ENCODE measurements at places on chromosomes 2 and 18. TPM values are rescaled to one million over a fixed set of nuclear protein-coding genes. Genes with fewer than 3 reads are reported as not detected.

MEP1B gene
- total RNA-seq, result not detected

ANKRD30BL gene
- total RNA-seq, result not detected

KCNIP3 gene
- total RNA-seq, result 1.6 TPM

C2orf72 gene
- total RNA-seq, result 3.0 TPM

SLC66A2 gene
- 45.8 TPM for total RNA-seq

UPP2 gene
- not detected for total RNA-seq

BCL2 gene
- 6.3 TPM for total RNA-seq

XIRP2 gene
- total RNA-seq, result 0.18 TPM

PIEZO2 gene
- total RNA-seq, result 0.10 TPM

DPYSL5 gene
- 0.23 TPM for total RNA-seq

DNA sequence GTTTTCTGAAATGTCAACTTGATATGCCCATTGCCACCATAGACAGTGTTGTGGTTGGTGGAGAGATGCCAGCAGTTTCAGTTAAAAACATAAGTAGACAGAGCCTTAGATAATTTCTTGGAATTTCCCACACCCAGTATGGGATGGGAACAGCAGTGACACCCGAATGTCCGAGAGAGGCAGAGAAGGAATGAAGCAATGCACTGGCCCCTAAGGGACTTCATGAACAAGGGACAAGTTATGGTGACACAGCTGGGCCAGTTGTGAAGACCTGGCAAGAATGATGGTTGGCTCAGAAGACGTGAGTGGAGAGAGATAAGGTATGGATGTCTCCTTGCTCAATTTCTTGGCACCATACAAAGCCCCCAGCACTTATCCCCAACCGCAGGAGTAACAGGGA is 165.2 kb upstream of the APCDD1 start:
- DNase-seq, result no peak

DNA sequence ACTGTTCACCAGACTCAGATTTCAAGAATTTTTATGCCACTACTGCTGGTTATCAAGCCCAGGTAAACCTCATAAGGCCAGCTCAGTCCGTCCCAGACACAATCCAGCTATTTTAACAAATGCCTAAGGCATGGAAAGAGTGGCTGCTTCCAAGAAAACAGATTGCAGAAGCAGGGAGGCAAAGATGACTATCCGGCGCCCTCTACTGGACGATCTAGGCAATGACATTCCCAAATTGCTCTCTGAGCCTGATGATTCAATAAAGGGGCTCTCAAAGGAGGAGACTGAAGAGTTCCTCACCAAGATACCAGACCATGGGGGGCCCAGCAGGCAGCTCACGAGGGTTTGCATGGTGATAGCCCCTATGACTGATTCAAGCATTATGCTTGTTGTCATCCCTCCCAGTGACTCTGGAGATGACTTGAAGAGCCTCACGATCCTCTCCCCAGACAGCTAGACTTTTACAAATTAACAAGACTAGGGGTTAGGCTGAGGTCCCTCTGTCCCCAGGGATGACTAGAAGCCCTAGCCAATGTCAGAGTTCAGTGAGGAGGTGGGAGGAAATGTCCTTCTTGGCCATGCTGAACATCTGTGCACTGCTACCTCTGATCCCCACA is 25.0 kb downstream of the SERPINB8 start:
- peak; percentile 59 for DNase-seq

DNA sequence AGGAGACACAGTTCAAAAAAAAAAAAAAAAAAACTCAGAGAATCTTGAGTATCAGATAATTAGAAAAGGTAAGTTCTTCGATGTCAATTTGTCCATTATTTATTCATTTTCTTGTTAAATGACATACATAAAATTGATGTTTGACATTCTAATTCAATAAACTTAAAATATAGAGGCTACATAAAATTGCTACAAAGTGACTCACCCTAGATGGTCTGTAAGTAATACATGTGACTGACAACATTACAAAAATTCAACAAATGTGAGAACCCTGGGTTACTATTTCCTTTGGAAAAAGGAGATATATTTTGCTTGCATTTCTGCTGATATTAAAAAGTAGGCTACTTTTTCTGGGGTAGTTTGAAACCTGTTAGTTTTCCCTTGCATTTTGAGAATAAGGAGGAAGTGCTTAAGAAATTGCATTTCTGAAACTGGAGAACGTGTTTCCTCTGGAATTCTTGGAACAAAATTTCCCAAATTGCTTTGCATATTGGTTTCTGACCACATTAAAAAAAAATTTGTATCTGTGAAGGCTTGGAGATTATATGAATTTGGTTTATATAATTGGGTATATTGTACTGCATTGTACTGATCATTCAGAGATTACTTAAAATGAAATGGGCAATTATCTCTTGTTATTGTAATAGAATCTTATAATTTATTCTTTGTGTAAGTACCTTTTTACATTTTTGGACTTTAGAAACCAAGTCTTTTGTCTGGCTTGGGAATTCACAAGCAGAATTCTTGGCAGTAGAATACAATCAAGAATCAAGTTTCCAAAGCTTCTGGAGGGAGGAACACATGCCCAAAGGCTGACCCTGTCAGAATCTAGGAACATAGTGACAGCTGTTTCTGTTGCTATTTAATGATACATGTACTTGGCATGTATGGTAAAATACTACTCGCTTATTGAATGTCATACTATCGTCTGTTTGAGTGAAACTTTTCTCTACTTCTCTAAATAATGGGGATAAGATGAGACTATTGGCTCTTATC is 106.1 kb downstream of the DSEL start:
- no peak for DNase-seq

DNA sequence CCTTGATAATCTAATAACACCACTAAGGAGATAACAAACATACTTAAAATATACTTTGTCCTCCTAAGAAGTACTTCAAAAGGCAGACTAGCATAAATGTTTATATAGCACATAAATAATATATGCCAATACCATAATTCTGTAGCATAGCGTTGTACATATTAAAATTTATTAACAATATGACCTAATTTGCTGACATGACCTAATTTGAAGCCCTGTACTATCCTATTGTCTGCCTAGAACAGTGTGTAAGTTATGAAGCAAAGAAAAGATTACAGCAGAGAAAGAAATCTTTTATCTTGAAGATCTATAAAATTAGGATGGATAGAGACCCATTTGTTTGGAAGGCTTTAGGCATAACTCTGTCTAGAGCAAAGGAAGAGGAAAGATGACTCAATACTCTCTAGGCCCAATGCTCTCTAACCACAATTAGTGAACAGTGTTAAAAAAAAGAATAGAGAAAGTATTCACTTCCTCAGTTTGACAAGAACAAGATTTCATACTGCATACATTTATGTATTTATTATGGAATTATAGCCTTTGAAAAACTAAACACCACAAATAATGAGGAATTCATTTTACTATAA is 231.3 kb downstream of the ZRANB3 start:
- peak; percentile 71 for DNase-seq

DNA sequence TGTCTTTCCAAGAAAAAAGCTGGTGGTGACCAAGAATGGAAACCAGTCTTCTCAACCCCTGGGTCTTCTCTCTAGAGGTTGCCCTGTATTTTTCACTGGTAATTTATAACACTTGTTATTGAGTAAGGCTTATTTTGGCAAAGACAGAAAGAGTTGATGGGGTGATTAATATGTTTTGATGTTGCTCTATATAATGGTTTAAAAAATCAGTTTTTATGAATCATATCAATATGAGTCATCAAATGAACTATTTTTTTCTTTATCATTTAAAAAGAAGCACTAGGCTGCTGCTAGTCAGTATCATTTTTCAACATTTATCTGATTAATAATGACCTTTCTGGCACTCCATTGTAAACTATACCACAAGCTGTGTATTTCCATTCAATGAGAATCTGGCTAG is 1142.2 kb downstream of the LRP1B start:
- DNase-seq, result no peak

GRCh38 chr2:171592036-171592555 is 69.8 kb downstream of the CYBRD1 start:
- no peak for DNase-seq

GRCh38 chr18:64037812-64038414 is 68.0 kb downstream of the SERPINB8 start:
- peak; percentile 41 for DNase-seq

- DNase-seq, result no peak
Observed at GRCh38 chr18:8980496-8980895, 122.0 kb upstream of the NDUFV2 start.

DNA sequence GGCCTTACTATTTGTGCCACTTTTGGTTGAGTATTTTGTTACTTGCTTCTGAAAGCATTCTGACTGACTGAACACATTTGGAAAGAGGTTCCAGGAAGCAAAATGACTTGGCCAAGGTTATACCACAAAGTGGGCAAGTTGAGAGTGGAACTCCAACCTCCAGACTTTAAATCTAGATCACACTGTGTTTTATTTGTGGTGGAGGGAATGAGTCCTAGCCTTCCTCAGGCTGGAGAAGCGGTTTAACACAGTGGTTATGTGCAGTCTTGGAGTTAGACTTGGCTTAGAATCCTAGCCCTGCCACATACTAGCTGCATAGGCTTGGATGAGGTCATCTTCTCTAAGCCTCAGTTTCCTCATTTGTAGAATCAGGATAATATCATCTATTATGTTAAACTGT is 33.4 kb downstream of the PLEKHM3 start:
- no peak for DNase-seq

- DNase-seq, result no peak
Observed at GRCh38 chr18:24031916-24032315, 17.4 kb downstream of the TTC39C start.

DNA sequence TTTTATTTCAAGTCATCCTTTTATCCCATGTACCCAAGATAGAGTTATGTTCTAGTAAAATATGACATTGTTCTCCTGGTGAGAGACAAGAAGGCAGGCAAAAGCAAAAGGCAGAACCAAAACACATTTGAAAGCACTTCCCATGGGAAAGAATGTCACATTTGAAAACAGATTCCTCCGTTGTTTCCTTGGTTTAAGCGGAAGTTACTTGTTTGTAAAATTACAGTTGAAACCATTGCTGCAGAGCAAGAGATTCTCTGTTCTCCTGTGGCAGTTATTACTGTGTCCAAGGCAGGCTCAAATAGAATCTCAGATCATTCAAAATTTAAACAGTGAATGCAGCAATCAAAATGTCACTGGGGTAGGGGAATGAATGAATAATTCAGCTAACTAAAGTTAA is 149.6 kb downstream of the MTCL1 start:
- no peak for DNase-seq

GRCh38 chr2:102142829-102143449 is 393 bp downstream of the IL1R1 start:
- no peak for DNase-seq

DNA sequence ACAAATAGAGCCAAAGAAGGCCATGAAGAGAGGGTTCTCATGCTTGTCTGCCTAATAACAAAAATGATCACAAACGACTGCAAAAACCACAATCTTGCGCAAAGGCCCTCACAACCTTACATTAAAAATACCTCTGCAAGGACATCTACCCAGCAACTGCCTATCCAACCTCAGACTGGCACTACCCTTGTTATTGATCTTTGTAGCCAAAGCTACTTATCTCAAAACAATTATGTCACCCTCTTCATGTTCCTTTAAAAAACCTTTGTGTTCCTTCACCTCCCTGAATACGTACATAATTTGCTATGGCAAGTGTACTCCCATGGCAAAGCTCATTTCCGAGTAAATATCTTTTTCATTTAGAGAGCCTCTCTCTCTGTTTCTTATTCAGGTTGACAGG is 44.1 kb downstream of the TMEM163 start:
- DNase-seq, result no peak

- DNase-seq, result peak; percentile 98
Observed at GRCh38 chr2:145007093-145007959, 487.4 kb upstream of the ZEB2 start.

DNA sequence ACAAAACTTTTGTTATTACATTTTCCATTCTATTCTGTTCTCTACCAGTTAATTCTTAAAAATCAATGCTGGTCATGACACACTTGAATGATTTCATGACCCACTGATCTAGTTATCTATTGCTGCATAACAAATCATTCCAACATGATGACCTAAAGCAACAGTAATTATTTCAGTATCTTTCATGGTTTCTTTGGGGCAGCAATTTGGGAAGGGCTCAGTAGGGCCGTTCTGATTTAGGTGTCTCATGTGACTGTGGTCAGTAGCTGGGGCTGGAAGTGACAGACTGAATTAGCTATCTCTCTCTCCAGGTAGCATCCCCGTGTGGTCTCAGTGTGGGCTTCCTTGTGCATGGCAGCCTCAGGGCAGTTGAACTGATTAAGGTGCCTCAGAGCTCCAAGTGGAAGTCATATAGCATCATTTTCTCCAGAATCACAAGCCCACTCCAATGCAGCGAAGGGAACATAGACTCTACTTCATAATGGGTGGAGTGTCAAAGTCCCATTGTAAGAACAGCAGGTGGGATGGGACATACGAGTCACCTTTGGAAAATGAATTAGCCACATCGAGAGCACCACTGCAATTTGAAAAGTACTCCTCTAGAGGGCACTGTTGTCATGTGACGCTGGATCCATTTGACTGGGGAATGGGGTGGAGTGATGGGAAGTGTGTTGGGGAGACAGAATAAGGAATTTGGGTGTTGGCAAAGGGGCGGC is 39.1 kb upstream of the FAM136A start:
- peak; percentile 57 for DNase-seq

DNA sequence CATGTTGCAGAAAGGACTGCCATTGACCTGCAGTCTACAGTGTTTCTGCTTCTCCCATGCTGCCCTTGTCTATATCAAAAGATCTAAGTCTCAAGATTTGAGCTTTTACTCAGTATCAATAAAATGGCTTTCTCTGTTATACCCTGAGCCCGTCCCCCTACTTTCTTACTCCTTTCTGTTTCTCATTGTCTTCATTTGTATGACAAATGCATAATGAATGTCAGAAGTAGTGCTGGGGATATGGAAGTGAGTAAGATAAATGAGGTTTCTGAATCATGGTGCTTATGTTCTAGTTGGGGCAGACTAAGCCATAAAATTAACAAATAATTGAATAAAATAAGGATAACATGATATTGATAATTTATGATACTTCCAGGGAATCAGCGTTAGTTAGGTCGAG is 128.6 kb downstream of the PARD3B start:
- peak; percentile 85 for DNase-seq

GRCh38 chr2:122096761-122097160 is 341.3 kb downstream of the TSN start:
- DNase-seq, result peak; percentile 45

DNA sequence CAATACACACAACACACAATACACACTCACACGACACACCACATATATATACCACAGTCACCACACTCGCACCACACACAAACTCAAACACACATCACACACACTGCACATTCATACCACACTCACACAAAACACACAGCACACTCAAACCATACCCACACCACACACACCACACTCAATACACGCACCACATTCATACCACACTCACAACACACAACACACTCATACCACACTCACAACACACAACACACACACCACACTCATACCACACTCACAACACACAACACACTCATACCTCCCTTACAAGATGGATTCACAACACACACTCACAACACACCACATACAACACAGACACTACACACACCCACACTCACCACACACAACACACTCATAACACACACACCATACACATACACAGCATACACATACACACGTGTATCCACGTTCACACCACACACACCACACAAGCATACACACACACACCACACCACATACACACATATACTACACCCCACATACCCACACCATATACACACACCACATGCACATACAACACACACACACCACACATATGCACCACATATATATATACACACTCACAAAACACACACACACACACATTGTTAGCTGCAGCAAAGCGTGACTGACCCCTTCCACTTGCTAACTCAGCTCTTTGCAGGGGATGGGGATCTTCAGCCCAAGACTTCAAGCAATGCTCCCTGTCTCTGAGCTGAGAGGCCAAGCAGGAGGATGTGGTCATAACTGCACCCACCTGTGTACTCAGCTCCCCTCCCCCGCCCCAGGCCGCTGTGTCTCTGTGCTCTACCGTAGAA is 59.0 kb downstream of the SDC1 start:
- DNase-seq, result no peak

- no peak for DNase-seq
Observed at GRCh38 chr2:6932206-6932605, 15.0 kb downstream of the RNF144A start.

All from HT1080 (cell line).